CD4-positive, alpha-beta T cell treated with Interleukin-6 for 4 hours (primary cell): ENCODE measurements at places on chromosomes 12 and 14.

DNA sequence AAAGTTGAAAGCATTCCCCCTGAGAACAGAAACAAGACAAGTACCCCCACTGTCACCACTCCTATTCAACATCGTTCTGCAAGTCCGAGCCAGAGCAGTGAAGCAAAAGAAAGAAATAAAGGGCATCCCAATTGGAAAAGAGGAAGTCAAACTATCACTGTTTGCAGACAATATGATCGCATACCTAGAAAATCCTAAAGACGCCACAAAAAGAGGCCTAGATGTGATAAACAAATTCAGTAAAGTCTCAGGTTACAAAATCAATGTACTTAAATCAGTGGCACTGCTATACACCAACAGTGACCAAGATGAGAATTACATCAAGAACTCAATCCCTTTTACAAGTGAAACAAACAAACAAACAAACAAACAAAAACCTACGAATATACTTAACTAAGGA lies 87.7 kb upstream of the COCH start:
- no peak for DNase-seq

GRCh38 chr12:28506271-28506670 lies 316.0 kb downstream of the CCDC91 start:
- no peak for DNase-seq

GRCh38 chr12:2229661-2230539 lies 177.1 kb downstream of the CACNA1C start:
- DNase-seq, result no peak

GRCh38 chr14:77143071-77143470 lies 1.5 kb upstream of the ZDHHC22 start:
- DNase-seq, result no peak

DNA sequence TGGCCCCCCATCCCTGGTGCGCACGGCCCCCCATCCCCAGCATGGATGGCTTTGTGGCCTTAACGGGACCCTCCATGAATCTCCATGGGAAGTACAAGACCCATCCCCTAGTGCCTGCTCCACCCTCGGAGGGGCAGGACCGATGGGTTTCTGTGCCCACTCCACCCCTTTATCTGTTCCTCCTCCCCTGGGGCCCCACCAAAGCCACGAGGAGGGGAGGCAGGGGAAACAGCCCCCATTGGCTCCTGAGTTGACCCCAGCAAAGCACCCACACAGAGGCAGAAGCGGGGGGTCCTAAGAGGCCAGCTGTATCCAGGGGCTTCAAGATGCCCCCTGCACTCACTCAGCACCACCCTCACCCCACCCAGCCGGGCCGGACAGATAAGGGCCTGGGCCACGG lies 36.1 kb upstream of the TMEM179 start:
- no peak for DNase-seq

DNA sequence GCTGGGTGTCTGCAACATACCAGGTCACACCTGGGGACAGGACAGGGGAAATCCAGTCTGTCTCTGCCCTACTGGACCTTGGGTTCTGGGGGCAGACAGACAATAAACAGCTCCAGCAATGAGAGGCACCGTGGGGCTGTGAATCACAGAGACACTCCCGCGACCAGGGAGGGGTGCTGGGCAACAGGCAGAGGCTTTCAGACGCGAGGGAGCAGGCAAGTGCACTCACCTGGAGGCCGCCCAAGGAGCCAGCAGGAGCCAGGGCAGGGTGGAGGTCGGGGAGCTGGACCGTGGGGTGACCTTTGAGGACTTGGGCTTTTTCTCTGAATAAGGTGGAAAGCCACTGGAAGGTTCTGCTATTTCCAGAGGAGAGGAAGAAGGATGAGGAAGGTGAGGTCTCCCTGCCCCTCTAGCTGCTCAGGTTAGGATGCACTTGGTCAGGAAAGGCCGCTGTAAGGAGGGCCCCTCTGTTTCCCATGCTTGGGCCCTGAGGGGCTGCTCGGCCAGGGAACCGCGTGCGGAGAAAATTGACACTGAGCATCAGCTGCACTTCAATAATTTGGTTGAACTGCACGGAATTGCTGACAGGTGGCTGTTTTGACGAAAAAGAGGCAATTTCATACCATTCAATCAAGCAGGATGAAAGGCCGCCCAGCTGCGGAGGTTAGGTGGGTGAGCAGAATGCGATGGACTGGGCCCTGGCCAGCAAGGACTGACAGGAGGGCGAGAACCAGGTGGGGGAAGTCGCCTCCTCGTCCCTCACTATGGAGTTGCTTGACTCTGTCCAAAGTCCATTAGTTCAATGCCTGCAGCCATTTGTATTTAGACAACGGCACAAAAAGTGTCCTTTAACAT lies 42.2 kb downstream of the JAG2 start:
- DNase-seq, result no peak

DNA sequence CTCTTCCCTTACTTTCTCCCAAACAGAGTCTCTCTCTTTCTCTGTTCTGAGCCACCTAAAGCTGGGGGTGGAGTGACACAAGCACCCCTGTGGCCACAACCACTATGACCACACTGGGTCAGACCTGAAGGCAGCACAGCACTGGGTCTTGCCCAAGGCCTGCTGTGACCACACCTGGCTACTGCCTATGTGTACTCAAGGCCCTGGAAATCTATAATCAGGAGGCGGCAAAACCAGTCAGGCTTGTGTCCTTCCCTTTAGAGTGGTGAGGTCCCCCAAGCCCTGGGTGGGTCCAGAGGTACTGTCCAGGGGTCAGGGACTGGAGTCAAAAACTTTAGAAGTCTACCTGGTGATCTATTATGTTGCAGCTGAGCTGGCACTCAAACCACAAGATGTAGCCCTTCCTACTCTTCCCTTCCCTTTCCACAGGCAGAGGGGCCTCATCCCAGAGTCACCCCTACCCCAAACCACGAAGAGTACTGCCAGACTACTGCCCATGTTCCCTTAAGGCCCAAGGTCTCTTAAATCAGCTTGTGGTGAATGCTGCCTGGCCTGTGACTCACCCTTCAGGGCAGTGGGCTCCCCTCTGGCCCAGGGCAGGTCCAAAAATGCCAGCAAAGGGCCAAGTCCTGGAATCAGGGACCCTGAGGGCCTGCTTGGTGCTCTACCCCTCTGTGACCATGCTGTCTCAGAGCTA lies 179.8 kb upstream of the DYRK2 start:
- DNase-seq, result no peak

GRCh38 chr12:13534645-13535398 lies 338.3 kb downstream of the EMP1 start:
- DNase-seq, result no peak
